ENCODE measurements at places on chromosomes 3 and 15. TPM values are rescaled to one million over a fixed set of nuclear protein-coding genes. Genes with fewer than 3 reads are reported as not detected.

Gene FOXP1
- 168 TPM for total RNA-seq

Gene SEMA3G
- total RNA-seq: 3.0 TPM

GRCh38 chr3:11734-12133, 184.8 kb upstream of the CHL1 start:
- no peak for DNase-seq

Gene KLHDC8B
- total RNA-seq: 11.7 TPM

DNA sequence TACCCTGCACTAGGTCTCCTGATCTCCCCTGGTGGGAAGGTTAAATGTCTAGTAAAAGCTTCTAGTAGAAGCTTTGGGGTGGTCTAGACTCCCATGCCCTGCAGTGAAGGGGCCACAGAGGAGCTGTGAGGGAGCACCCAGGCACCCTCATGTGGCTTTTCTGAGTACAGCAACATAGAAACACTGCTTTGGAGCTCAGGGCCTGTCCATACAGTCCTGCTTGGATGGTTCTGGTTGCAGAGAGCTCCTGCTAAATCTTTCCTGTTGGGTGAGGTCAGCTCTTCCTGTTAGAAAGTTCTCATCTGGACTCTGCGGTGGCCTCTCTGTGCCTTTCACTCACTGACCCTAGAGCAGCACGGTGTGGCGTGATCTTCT, 47.8 kb downstream of the GPD1L start:
- DNase-seq: no peak

Gene ZBTB20
- total RNA-seq: 62.7 TPM

- DNase-seq: no peak
These were observed 168.0 kb upstream of the FRMD4B start for GRCh38 chr3:69553888-69554287.

DNA sequence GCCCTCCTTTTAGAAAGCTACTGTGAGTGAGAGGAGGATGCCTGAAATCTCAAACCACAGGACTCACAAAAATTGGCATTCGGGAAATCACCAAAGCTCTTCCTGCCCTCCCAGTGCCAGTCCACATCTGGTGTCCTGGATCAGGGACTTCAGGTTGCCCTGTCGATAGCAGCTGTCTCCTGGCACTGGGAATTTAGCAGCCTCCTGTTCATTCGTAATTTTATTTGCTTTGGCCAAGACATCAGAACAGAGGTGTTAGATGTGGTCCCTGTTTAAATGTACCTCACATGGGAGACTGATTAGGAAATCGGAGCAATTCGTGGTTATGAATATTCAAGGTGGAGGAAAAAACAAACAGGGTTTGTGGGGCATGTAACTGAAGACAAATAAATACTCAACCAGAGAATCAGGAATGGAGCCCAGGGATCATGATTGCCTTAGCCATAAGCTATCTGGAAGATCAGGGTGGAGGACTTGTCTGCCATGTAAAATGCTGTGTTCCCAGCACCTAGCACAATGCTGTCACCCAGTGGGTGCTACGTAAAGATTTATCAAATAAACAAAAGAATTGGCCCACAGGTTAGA, 265.2 kb upstream of the PROK2 start:
- no peak for DNase-seq

DNA sequence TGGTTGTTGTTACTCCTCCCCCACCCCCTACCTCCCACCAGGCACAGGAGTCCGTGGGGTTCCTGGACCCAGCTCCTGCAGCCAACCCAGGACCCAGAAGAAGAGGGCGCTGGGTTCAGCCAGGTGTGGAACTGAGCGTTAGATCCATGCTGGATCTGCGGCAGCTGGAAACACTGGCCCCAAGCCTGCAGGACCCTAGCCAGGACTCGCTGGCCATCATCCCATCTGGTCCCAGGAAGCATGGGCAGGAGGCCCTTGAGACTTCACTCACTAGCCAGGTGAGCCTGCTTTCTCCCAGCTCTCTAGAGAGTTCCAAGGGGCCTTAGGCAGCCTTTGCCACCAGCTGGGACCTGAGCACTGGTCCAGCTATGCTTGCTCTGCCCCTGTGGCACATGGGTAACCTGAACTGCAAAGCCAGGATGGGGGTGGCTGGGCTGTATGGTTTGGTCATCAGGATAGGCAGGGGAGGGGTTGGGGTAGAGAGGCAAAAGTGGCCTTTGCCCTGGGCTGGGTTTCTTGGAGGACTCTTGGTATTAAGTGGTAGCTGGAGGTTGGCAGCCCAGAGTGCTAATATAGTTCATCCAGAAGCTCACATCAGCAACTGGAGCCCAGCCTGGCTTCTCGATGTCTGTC, 7.0 kb upstream of the JMJD7 start:
- DNase-seq: no peak

DNA sequence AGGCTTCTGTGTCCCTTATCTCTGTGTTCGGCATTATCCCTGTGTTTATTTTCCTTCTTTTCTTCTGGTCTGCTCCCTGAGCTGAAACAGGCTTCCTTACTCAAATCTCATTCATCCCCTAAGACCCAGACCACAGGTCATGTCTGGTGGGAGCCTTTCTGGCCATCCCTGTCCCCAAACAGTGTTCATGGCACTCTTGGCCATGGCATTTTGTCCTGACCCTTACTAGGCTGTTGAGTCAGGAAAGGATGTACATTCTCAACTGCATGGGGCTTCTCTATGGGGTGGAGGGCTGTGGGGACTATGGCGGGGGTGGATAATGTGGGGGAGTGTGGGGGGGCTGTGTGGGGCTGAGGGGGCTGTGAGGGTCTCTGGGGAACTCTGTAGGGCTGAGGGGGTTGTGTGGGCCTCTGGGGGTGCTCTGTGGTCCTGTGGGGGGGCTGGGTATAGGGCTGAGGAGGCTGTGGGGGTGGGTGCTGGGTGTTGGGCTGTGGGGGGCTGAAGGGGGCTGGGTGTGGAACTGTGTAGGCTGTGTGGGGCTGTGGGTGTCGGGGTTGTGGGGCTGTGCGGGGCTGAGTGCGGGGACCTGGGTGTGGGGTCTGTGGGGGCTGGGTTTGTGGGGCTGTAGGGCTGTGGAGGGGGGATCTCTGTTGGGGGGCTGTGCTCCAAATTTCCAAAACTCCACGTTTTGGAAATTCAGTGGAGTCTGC, 64.3 kb downstream of the KLF13 start:
- DNase-seq: no peak

DNA sequence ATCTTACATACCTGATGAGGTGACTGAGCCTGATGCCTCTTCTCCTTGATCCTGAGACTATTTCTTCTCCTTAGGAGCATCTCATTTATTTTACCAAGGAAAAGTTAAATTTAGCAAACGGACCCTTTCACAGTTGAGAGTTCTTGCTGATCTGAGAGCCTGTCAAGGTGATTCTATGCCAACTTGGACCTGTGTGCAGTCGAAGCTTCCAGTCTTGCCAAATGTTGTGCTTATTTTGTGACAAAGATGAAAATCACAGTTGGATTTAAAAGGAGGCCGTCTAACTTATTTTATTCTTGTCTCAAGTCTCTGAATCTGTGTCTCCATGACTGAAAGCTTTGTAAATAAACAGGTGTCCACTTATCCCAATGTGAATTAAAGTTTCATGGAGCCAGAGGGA, 296.3 kb upstream of the EPHA3 start:
- DNase-seq: no peak

- no peak for DNase-seq
These were observed 31.5 kb downstream of the SEC22C start for GRCh38 chr3:42550250-42550649.

Gene FBXW12
- 2.5 TPM for total RNA-seq

Gene HCN4
- total RNA-seq: 3.0 TPM

DNA sequence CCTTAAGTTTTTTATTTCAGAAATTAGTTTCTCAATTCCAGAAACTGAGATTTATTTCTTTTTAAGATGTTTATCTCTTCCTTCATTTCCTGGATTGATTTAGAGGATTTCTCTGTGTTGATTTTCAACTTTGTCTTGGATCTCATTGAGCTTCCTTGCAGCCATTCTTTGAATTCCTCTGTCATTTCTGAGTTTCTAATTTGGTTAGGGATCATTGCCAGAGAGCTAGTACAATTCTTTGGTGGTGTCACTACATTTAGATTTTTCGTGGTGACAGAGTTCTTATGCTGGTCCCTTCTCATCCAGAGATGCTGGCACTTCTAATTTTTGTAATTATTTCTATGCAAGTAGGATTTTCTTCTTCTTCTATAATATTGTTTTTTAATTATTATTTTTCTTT, 691.1 kb upstream of the NAALADL2 start:
- no peak for DNase-seq

GRCh38 chr3:113062705-113063104, 71.9 kb downstream of the GTPBP8 start:
- DNase-seq: no peak

DNA sequence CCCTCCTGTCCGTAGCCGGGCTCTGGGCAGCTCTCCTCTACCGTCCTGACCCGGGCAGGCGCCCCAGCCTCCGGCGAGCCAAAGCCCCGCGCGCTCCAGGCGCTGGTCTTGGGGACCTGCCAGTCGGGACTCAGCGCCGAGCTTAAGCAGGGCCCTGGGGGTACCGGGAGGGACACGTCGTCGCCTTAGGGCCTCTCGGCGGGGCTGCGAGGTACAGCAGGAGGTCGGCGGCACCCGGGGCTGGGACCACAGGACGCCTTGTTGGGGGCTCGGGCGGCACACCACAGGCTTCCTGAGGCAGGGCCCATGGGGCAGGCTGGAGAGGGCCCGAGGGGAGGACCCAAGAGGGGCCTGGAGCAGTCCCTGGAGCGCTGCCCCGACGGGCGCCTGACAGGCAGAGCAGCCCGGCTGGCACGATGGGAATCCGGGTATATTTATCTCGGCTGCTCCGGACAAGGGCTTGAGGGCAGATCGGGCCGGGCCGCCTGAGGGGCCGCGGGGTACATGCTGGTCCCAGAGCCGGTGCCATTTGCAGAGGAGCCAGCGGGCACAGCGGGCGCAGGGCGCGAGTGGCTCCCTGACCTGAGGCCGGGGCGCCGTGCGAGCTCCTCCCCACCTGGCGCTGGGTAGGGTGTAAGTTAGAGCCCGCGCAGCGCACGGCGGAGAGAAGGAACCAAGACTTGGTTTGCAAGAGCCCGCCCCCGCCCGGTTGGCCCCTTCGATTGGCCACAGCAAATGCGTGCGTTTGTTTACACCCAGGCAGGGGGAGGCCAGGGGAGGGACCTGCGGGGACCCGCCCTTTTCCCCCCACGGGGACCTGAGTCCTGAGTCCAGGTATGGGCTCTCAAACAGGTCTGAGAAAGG, 574 bp downstream of the SLC38A3 start:
- peak; percentile 24 for DNase-seq

DNA sequence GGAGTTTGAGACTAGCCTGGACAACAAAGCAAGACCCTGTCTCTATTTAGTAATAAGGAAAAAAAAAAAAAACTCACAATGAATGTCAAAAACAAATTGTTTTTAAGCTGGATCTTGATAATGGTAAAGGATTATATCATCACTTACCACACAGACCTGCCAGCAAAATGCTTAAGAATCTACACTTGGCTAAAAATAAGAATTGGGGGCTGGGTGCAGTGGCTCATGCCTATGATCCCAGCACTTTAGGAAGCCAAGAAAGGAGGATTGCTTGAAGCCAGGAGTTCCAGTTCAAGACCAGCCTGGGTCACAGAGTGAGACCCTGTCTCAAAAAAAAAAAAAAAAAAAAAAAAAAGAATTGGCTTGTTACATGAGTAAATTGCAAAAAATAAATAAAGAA, 31.0 kb downstream of the ACAP2 start:
- DNase-seq: no peak

DNA sequence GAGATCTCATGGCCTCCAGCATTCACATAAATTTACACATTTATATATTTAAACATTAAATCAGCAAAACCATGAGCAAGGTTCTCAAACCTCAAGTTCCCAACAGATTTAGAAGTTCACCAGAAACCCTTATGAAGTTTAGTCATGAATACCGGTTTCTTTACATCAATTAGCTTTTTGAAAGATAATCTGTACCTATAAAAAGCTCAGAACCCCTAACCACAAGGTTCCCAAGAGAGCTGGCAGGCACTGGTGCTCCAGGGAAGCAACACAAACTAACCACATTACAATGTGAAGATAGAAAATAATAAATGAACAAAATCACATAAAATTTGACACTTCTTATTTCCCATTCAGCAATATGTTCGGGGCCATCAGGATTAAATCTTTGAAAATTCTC, 150.9 kb downstream of the FBN1 start:
- DNase-seq: no peak

Gene STT3B
- total RNA-seq: 191 TPM

DNA sequence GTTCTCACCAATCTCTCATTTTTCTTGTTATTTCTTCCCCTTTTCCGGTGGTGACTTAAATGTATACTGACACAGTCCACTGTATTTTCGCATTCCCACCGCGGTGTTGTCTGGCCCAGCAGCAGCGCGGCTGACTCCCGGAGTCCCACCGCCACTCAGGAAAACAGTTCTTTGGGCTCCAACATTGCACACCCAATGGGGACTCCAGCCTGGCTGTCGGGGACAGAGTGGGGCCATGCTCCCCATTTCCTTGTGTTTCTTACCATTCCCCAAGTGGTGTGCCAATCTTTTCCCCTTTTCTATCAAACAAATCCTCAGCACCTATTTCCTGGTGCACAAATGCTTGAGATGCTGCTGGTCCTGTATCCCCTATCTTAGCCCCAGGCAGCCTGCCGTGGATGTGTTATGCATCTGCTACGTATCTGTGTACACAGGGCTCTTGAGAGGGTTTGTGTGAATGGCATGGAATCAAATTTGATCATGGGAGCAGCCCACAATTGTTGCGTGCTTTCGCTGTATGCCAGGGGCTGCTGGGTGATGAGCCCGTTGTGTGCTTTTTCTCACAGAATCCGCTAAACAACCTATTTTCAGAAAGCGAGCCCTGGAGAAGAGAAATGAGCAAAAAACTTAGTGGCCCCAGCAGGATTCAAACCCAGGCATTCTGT, 219.1 kb upstream of the RGMA start:
- no peak for DNase-seq

DNA sequence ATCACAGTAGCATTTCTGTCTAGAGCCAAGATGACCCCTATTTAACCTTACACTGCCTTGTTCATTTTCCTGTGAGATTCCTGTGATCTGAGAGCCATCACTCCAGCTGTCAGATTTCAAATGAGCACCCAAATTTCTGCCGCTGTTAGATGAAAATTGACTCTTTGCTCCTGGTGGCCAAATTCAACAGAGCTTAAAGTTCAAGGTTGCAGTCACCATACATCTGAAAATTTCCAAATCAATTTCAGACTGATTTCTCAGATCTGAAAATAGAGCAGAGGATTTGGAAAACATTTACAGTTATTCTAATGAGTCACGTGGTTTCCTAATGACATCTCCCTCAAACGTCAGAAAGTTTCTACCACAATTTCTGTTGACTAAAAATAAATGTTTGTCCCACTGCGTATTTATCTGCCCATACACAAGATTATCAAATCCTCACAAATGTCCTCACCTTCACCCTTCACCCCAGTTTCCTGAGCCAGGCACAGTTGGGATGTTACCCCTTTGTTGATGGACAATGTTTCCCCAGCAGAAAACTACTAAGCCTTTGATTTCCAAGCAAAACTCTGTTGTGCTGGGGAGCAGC, 16.4 kb downstream of the HDC start:
- DNase-seq: no peak

GRCh38 chr15:79474252-79474651, 42.1 kb downstream of the MINAR1 start:
- no peak for DNase-seq

GRCh38 chr15:68012911-68013310, 41.2 kb upstream of the PIAS1 start:
- DNase-seq: no peak

Data from occipital lobe (tissue), 3 donors.